CD4-positive, alpha-beta T cell treated with Interleukin-17A for 4 hours (primary cell): ENCODE measurements at places on chromosomes 13 and 19.

DNA sequence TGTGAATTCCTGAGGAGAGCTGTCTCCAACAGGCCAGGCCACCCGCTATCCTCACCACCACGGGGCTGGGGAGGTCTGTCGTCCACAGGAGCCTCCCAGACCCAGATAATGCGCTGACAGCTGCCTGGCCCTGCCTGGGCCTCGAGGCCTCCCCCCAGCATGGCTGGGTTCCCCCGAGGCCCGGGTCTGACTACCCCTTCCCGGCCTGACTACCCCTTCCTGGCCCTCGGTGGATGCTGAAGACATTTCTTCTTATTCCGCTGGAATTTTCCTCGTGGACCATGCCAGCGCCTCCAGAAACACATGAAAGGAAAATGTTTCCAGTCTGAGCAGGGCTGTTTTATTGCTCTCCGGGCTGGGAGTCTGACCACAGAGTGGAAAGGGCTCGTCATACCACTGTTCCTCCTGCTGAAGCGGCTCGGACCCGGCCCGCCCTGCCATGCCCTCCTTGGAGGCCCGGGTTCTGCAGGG, 16.8 kb upstream of the COMP start:
- DNase-seq = no peak

DNA sequence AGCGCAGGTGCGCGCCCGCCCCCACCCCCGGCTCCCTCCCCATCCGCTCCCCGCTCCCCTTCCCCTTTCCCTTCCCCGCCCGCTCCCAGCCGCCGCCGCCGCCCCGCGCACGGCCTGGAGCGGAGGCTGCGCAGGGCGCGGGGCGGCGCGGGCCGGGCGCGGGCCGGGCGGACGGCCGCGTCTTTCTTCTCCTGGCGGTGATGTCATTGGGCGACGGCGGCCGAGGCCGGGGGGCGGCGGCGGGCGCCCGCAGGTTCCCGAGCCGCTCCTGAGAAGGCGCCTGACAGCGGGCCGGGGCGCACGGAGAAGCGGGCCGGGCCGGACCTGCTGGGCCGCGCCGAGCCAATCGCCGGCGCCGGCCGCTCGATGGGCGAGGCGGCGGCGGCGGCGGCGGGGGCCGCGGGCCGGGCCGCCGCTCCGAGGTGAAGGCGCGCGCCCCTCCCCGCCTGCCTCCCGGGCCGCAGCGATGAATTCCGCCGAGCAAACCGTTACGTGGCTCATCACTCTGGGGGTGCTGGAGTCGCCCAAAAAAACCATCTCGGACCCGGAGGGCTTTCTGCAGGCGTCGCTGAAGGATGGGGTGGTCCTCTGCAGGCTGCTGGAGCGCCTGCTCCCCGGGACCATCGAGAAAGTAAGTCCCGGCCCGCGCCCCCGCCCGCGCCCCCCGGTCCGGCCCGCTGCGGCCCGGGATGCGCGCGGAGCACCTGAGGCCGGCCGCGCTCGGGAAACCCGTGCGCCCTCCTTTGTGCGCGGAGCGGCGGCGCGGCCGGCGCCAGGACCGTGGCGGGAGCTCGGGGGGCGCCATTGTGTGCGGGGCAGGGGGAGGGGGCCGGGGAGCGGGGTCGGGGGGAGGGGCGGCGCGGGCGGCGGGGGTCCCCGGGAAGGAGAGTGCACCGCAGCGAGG, at the start of gene ARHGEF7:
Gene ARHGEF7 (plus strand): TSS at position 250 of the 904 bp plus-strand sequence. CDS start 217 bp downstream, at position 467.
- DNase-seq = peak; percentile 13

DNA sequence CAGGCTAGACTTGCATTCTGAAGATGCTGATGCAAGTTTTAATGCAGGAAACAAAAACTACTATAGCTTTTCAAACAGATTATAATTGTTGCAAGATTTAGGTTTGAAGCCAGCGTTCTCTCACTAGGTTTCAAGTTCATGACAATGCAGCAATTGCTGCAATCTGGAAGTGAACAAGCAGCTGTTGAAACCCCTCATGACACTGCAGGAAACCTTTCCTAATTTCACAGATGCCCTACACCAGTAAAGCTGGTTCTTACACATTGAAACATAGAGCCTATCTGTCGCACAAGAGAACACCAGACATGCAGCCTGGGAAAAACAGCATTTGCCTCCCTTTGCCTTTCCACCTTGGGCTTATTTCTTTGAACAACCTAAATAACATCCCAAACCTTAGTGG, 1737.2 kb upstream of the MIR17HG start:
- no peak for DNase-seq

DNA sequence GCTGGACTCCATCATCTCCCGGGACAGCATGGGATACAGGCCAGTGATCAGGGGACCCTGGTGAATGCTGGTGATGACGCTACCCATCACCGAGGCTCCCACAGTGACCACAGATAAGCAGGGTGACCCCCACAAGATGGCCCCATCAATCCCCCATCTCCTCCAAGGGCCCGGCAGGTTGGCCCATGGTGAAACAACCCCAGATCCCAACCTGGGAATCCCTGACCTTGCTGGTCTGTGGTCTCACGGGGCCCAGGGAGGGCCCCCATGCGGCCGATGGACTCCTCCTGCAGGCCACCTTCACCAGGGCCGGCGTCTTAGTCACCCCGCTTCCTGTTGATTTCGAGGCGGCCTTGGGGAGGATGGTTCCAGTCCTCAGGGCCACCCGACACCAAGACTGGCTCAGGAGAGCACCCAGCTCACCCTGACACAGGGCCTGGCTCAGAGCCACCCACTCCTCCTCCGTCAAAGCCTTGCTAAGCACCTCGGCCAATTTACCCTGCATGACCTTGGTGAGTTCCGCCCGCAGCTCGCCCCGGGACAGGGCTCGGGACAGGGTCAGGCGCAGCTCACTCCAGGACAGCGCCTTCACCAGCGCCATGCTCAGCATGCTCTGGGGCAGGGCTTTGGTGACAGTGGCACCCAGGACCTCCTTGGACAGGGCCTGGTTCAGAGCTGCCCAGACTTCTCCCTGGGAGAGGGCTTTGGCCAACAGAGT, 10.0 kb downstream of the IQCN start:
- DNase-seq = no peak

- no peak for DNase-seq
Measured at GRCh38 chr19:43466793-43467192, 1.4 kb upstream of the LYPD3 start.

- DNase-seq = no peak
Measured at GRCh38 chr13:26600343-26600742, 42.9 kb downstream of the WASF3 start.
